ENCODE measurements at places on chromosomes 16 and 17.

DNA sequence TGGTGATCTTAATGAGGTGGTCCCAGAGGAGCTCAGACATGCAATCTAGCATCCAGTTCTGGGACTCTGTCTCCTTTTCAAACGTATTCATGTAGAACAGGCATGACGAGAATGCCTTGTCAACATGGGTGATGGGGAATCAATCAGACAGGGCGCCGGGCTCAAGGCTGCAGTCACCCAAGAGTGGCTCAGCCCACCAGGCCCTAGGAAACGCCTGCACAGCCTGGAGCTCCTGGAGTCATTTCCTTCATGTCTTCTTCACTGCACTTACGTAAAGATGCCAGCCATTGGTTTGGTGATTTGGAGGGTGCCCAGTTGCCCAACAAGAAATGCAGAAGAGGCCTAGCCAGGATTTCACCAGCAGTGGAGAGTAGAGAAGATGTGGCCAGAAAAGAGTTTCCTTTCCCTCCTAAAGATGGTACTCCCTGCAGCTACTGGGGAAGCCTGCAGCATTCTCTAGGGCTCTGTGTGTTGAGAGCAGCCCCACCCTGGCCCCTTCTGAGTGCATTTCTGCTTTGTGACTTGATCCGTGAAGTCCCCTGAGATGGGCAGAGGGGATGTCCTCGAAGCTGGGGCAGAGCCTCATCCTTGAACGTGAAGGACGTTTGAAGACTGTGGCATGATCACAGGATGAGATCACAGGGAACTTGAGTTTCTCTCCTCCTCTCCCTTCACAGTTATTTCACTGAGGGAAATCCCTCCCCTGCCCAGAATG, 24.0 kb upstream of the STH start:
- DNase-seq, result no peak

- peak; percentile 96 for DNase-seq
Observed at GRCh38 chr17:41777574-41778188, 8.8 kb downstream of the JUP start.

DNA sequence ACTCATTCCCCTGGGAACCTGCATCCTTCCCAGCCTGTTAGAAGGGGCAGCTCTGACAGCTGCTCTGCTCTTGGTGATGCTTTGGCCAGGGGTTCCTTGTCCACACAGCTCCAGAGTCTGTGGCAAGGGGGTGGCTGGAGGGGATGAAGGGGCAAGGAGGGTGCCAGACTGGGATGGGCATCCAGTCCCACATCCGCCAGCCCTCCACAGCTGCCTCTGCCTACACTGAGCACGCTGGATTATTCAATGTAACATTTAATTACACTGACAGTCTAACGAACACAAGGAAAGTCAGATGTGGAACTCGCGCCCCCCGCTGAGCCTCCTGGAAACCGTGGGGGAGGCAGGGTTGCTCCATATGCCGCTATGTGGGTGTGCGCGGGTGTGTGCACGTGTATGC, 101.1 kb downstream of the C16orf78 start:
- no peak for DNase-seq

DNA sequence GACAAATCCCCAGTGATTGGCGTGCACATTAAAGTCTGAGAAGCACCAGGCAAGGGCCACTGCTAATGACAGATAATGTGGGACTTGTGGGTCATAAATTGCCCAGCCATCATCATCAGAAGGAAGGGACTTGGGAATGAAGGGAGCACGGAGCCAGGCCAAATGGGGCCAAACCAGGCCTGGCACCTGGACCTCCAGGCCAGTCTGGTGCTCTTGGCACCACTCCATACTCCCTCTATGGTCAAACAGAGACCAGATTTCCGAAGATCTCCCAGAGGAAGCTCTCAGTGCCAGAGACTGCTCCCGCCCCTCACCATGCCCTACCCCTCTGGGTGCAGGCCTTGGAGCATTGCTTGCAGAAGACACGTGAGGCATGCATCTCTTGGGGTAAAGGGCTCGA, 142.2 kb downstream of the CCDC182 start:
- no peak for DNase-seq

DNA sequence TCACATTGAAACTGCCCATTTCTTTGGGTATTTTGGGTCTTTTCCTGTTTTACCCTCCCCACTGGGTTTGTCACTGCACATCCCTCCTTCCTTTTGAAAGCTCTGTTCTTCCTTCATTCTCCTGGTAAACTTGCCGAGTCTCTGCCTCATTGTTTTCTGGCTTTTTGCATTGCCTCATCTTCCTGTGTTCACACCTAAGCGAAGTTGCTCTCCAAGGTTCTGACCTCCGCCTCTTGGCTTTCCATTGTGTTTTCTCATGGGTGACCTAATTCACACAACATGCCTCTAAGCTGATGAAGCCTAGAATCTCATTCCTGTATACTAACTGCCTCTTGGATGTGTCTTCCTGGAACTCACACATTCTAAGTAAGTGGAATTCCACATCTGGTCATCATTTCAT, 1096.1 kb upstream of the EEF2KMT start:
- no peak for DNase-seq

GRCh38 chr16:69924777-69925191, 26.4 kb upstream of the CLEC18A start:
- DNase-seq, result peak; percentile 91

- DNase-seq, result peak; percentile 50
Observed at GRCh38 chr17:56679115-56679776, 85.7 kb downstream of the NOG start.

DNA sequence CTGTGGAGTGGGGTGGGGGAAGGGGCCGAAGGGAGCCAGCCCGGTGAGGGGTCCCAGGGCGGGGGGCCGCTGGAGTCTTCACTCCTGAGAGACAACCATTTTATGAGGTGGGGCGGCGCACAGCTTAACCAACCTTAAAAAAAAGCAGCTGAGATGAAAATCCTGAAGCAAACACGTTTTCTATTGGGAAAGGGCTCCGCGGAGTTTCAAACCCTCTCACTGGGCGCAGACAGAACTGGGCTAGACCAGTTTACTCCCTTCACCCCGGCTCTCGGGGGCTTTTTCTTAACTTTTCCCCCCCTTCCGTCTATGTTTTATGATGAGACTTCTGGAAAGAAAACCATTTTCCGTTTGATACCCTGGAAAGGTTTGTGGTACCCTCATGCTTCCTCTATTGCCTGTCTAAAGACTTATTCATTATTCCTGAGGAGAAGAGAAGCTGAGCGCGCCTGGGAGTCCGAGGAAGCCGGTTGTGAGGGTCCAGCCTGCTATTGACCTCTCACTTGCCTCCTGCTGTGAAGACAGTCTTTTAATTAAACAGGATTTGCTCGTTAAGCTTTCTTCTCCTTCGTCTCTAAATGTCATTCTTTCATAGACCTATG, 482 bp upstream of the SSH2 start:
- DNase-seq, result no peak

- no peak for DNase-seq
Observed at GRCh38 chr17:3632287-3632686, 3.8 kb downstream of the SHPK start.

DNA sequence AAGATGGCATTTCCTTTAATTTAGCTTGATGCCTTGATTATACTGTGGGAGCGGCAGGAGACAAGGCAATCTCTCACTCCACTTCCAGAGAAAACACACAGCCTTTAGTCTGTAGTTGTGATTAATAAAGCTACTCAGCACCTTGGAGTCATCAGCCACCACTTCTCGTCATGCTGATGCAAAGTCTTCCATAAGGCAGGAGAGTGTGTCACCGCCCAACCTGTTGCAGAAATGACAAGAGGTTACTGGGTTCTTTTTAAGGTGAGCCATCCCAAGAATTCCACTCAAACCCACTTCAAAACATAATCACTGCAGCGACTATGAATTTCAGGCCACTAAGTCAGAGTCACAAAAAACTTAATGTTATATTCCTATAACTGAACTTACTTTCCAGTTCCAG, 223.9 kb upstream of the TOX3 start:
- DNase-seq, result no peak

DNA sequence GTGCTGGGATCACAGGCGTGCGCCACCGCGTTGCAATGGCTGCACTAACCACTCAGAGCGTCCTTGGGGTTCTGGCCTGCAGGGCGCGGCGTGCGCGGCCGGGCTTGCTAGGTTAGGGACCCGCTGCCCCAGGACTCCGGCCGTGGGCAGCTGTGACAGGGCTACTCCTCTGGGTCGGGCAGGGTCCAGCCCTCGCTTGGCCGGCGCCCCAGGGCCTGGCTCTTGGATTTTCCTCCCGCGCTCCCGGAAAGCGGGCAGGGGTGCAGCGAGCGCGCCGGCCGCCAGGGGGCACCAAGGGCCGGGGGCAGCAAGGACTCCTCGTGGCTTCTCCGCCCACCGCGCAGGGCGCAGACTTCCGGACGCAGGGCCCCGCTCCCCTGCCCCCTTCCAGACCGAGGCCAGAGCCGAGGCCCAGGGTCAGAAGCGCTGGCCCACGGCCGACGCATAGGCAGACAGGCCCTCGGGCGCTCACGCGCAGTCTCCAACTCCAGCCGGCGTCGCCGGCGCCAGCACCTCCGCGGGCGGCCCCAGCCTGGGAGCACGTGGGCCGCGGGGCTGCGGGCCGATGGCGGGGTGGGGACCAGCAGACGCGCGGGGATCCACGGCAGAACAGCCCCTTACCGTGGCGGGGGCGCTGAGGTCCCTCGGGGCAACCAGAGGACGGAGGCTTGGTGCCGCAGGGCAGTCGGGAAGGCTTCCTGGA, 355 bp downstream of the TLE7 start:
- DNase-seq, result no peak

- DNase-seq, result no peak
Observed at GRCh38 chr16:25143928-25144327, 32.4 kb downstream of the LCMT1 start.

- no peak for DNase-seq
Observed at GRCh38 chr17:33481652-33482051, 188.6 kb upstream of the ASIC2 start.

- DNase-seq, result no peak
Observed at GRCh38 chr17:78947235-78948149, 22.3 kb upstream of the TIMP2 start.

GRCh38 chr17:1931844-1932579, 93.1 kb downstream of the RTN4RL1 start:
- peak; percentile 29 for DNase-seq

GRCh38 chr16:82298472-82298871, 128.4 kb upstream of the MPHOSPH6 start:
- DNase-seq, result no peak

DNA sequence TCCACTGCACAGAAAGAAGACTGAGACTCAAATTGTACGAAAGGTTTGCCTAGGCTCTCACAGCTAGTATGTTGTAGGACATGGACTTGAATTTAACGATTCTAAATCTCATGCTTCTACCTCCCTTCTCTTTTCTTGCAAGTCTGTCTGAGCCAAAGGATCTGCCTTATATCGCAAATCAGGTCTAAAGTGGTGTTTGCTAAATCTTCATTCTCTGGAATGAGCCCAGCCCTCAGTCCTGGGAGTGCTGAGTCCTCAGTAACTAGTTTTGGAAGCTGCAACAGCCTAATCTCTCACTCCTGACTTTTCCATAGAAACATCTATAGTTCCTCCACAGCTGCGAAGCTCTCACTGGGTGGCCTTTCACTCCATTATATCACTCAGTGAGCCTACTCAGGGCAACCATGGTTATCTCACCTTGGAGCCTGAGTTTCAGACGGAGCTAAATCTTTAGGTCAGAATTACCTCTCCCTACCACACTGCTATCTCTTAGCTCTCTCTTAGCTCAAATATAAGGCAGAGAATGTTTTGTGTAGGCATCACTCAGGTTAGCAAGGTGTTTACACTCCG, 575.5 kb upstream of the C16orf82 start:
- no peak for DNase-seq

GRCh38 chr17:43171586-43172487, 823 bp downstream of the NBR1 start:
- peak; percentile 97 for DNase-seq

DNA sequence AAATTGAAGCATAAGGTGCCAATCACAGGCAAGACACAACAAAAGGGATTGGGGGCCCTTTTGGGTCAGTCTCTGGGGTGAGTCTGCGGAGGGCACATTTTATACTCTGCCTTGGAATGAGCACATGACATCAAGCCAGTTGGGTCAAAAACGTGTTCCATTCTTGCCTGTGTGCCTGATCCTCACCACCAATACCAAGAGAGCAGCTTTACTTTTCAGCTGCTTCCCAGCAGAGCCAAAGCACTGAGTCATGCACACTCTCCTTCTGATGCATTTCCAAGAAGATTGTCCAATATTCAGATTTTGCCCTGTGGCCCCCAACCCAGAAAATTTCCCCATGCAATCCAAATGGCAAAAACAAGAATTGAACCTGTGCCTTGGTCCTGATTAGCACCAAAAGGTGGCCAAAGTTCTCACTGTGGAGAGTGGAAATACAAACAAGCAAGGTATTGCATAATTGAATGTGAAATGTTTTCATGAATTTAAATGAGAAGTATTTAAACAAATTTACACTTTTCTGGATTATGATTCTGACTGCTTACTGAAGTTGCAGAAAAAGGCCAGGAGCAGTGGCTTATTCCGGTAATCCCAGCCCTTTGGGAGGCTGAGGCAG, 217.8 kb upstream of the SOX9 start:
- DNase-seq, result no peak

DNA sequence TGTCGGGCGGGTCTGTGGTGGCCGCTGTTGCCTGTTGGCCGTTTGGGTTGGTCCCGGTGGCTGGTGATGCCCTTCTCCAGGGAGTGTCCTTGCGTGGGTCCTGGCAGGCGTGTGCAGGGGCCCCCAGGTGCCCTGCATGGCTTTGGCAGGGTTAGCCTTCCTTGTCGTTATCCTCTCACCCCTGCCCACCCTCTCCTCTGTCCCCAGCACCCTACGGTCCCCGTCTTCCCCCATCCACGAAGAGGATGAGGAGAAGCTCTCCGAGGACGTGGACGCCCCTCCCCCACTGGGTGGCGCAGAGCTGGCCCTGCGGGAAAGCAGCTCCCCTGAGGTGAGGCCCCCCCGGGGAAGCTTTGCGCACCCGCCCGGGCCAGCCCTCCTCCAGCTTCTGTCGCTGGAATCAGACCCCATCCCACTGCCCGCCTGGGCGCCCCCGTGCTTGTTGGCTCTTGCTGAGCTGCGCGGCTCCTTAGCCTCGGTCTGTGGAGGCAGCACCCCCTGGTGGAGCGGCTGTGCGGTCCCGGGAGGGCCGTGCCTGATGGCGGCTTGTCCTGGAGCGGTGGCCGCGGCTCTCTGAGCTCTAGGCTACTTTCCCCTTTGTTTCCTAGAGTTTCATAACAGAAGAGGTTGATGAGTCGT, 10.6 kb upstream of the NUDT16L1 start:
- peak; percentile 20 for DNase-seq

GRCh38 chr17:21573961-21574610, 118.2 kb upstream of the KCNJ18 start:
- DNase-seq, result peak; percentile 89
